ENCODE measurements at places on chromosomes 5 and 9.

DNA sequence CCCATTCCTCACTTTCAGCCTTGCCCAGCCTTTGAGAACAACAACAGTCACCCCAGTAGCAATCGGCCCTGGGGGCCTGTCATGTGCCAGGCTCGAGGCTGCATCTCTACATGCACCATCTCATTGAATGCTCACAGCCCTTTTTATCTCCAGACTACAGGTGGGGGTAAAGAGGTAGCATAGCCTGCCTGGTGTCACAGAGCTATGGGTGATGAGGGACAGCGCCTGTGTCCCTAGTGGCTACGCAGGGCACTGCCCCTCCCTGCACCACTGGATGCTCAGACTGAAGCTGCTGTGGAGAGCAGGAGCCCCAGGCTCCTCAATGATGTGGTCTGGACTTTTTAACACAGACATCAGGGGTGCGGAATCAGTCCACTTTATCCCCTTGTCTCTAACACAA, 2.8 kb downstream of the CAMK2A start:
- DNase-seq, result no peak

GRCh38 chr5:112143690-112144089, 275.4 kb downstream of the EPB41L4A start:
- no peak for DNase-seq

DNA sequence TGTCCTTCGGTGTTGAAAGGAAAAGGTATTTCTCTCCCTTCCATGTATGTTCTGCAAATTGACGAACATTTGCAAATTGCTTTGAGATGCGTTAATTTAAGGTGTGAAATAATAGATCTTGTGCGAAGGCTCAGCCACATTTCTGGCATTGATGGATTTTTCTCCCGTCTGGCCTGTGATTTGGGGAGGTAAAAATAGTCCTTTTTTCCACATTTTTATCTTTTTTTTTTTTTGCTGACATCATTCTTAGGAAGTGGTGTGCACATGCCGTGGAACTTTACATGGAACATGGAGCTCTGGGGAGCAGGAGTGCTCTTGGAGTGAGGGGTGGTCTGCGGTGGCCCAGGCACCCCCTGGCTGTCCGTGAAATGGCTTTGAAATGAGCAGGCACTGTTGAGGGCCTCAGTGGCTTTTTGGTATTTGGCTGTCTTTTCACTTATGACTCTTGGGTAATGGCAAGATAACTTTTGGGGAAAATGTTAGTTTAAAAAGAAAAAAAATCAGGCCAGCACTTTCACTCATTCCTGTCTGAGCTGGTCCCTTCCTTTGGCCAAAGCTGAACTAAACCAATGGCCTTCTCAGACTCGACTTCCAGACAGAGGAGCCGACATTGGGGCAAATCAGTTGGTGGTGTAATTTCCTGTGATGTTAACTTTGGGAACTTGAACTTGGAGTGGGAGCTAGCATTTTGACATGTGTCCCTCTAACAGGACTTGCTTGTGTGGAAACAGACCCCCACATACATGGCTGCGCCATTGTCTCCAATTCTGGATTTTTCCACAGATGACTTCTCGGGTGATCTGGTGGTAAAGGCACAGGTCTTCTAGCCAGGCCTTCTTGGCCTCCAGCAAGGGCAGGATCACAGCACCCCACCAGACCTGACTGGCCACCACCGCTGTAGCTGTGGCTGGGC, 4.2 kb downstream of the NEK6 start:
- no peak for DNase-seq

- DNase-seq, result no peak
These were observed 25.6 kb downstream of the TGFBI start for GRCh38 chr5:136054142-136055019.

GRCh38 chr9:4465910-4466309, 24.4 kb upstream of the SLC1A1 start:
- no peak for DNase-seq

DNA sequence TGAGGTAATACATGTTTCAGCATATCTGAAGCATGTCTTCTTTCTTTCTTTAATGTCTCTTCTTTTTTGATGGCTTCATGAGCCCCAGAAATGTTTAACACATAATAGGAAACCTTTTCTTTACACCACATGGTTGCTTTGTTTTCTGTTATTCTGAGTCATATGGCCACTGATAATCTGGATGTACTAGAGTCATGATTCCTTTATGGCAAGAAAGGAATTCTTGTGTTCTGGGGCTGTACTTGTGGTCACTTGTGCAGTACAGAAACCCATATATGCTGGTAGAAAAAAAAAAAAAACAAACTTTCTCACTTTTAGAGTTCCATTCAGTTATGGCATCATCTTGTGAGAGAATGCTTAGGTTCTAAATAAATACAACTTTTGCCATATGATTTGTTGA, 1669.3 kb upstream of the CDH9 start:
- DNase-seq, result no peak

DNA sequence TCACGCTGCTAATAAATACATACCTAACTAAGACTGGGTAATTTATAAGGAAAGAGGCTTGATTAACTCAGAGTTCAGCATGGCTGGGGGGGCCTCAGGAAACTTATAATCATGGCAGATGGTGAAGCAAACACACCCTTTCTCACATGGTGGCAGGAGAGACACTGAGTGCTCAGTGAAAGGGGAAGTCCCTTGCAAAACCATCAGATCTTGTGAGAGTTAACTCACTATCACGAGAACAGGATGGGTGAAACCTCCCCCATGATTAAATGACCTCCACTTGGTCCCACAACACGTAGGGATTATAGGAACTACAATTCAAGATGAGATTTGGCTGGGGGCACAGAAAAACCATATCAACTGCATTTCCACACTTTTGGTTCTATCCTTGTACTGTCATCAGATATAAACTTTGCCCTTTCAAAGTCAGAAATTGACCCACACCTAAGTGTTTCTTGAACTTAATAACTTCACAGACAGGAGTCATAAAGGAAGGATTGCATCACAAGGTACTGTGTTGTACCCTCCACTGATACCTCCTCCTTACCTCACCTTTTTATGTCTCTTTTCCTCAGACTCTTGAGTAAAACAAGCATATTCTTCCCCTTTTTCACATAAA, 319.1 kb upstream of the PIK3R1 start:
- no peak for DNase-seq

DNA sequence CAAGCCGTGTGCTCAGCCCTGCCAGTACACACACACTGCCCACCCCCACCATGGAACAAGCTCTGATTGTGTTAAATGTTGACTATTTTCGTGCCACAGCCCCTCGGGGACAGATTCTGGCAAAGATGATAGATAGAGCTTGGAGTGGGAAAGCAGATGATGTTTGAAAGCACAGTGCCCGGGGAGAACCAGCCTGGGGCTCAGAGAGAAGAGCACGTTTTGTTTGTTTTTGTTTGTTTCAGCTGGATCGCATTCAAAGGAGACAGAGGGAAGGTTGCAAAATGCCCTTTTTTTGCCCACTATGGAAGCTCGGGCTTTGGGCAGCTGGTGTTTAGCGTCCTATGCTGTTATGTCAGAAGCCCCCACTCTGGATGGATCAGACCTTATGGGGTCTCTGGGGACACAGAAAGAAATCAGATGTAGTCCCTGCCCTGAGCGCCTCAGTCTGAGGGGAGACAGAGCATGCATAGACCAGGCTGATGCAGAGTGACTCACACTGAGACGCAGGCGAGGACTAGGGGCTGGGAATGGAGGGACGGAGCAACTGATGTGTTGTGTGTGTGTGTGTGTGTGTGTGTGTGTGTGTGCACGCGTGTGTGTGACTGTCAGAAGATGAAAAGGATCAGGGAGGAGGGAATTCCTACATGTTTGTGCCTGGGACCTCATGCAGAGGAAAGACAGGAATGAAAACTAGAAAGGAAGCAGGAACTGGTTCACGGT, 229.7 kb downstream of the MELK start:
- DNase-seq, result no peak

DNA sequence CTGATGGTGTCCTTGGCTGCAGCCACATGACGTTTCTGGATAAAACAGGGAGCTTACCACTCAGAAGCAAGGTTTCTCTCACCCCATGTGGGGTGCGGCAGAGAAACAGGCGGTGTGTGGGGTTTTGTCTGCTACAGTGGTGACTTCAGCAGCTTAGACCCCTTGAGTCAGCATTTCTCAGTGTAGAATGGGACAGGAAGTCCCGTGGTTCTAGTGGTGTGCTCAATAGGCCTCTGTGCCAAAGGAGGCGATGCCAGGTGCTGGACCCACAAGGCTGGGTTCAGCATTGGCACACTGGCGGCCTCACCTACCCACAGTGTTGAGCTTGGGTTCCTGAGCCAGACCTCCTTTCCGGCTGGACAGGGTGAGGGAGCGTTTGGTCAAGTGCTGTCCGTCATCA, 125.2 kb upstream of the SMIM23 start:
- DNase-seq, result no peak

- DNase-seq, result no peak
These were observed 63.3 kb upstream of the ZFR start for GRCh38 chr5:32507738-32508434.

GRCh38 chr9:21672761-21673160, 129.7 kb upstream of the MTAP start:
- DNase-seq, result no peak

DNA sequence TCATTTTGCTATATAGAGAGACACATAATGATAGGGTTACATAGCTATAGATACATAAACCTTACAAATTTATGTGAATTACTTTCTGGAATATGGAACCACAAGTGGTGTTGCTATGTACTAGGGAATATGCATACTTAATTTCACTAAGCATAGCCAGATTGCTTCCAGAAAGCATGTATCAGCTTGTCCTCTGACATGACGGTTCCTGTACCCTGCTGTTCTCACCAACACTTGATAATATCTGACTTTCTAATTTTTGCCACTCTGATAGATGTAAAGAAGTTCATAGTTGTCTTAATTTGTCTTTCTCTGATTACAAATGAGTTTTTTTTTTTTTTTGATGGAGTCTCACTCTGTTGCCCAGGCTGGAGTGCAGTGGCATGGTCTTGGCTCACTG, 18.0 kb upstream of the CKS2 start:
- no peak for DNase-seq

DNA sequence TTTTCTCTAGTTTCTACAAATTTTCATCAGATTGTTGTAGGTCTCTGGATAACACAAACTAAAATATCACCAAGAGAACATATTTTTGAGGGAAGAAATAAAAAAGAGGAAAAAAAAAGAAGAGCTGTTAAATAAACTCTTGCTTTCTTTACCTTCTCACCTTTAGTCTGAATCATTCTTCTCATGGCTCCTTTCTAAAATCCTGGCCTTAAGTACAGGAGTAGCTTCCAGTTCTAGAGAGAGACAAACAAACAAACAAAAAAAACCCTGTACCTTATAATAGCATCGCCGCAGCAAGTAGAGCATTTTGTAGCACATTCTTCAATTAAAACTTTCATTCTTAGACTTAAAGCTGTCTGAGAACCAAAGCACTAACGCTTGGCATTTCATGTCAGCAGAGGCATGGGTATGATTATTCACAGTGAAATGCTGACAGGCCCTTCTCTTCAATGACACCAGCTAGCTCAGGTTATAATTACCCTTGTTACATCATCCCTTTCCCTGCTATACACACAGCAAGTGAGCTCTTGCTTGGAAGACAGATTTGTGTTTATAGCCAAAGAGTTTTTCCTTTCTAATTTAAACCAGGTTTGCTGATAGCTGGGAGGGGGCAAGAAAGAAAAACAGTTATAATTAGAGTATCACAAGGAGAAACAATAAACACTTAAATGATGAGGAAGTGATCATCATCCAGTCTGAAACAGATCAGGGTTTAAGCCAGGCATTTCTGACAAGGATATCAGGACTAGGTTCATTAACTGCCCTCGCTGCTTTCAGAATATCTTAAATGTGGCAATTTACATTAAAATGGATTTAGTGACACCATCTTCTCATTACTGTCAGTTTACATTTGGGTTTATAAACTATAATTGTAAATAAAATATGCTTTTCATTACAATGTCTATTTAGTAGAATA, 510.9 kb upstream of the ZNF608 start:
- no peak for DNase-seq

DNA sequence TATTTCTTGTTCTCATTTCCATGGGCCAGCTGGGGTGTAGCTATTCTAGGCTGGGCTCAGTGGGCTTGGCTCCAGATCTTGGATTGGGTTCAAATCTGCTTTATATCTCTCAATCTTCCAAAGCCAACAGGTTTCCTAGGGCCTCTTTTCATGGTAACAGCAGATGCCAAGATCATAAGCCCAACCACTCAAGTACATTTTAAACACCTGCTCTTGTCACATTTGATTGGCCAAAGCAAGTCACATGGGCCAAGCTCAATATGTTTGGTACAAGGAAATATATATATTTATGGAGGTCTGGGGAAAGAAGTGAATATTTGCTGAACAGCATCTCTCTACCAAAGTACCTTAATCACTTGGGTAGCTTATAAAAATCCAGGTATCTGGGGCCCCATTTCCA, 49.5 kb downstream of the MRRF start:
- DNase-seq, result no peak

GRCh38 chr5:57745700-57746651, 263.4 kb upstream of the ACTBL2 start:
- no peak for DNase-seq

DNA sequence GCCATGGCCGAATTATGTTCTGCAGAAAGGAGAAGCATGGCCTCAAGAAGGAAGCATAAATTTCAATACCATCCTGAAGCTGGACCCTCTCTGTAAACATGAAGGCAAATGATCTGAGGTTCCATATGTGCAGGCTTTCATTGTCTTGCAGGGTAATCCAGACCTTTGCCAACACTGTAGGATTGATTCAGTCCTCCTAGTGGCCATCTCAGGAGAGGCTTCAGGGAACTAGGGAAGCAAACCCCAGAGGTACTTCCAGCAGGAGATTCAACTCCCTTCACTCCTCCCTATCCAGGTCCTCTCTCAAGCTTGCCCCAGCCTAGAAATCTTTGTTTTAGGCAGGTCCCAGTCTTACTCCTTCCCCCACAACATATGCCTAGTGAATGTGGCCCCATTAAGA, 99.3 kb upstream of the HCN1 start:
- DNase-seq, result no peak

- DNase-seq, result no peak
These were observed 379.4 kb downstream of the PRR16 start for GRCh38 chr5:120843390-120843980.

DNA sequence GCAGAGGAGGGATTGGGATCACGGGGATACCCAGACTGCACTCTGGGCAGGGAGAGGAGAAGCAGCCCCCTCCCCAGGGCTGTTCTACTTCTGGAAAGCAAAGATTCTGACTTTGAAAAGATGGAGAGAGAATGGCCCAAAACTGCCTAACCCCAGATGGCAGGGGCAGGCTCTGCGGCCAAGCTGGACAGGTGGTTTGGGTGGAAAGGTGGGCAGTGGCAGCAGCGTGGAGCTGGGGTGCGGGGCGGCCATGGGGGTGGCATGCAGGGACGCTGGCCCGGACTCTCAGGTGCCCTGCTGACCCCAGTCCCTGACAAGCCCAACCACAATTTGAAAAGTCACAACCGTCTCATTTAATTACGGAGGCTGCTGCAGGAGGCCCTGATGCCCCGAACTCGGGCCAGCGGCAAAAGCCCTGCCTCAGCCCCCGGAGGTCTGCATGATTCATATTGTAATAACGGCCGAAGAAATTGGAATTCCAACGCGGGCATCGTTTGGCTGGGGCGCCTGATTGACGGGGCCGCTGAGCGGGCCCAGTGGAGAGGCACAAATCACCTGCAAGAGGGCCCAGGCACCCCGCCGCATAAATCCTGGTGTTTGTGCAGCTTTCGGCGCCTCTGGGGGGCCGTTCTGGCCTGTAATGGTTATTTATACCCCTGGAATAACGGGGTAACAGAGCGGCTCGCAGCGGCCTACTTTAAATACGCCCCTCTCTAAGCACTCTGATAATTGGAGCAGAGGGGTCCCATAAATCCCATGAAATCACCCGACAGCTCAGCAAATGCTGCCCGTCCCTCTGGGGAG, 41.8 kb upstream of the FCN2 start:
- no peak for DNase-seq
